ENCODE measurements at places on chromosomes 3 and 15. TPM values are rescaled to one million over a fixed set of nuclear protein-coding genes. Genes with fewer than 3 reads are reported as not detected.

Gene ADCY5
- not detected for total RNA-seq

Gene HGD
- 0.16 TPM for total RNA-seq

DNA sequence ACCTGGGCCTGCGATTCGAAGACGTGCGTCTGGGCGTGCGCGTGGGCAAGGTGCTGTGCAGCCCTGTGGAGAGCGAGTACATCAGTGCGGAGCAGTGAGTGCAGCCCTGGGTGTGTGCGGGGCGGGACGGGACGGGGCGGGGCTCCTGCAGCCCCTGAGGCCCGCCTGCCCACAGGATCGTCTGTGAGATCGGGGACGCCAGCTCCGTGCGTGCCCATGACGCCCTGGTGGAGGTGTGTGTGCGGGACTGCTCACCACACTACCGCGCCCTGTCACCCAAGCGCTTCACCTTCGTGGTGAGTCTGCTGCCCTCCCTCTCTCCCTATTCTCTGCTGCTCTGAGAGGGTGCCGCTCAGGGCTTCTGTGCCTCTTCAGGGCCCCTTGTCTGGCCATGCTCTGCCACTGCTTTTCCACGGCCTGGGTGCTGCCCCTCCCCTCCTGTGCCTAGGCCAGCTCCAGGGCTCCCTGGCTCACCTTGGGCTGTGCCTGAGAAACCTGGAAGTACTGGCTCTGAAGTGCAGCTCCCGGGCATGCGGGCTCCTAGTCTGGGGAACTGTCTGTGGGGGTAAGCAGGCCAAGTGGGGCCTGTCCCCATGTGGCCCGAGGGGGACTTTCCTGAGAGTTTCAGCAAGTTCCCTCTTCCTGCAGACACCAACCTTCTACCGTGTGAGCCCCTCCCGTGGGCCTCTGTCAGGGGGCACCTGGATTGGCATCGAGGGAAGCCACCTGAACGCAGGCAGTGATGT, 31.8 kb downstream of the PLXNA1 start:
- DNase-seq = no peak

Gene TMCO5A
- not detected for total RNA-seq

GRCh38 chr3:171313702-171314101, 146.5 kb downstream of the TNIK start:
- no peak for DNase-seq

Gene PSTPIP1
- total RNA-seq = 113 TPM

DNA sequence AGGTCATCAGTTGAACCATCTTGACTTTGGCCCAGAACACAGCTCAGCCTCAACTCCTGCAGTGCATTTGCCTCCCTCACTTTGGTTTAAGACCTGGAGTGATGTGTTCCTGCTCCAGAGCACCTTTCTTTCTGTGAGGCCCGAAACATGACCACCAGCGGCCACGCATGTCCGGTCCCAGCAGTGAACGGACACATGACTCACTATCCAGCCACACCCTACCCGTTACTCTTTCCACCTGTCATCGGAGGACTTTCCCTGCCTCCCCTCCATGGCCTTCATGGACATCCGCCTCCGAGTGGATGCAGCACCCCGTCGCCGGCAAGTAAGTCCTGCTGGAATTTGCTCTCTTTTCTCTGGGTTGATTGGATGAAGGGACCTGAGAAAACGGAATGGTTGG, 253.8 kb upstream of the RARB start:
- DNase-seq = no peak

Gene BCL2A1
- 47.9 TPM for total RNA-seq

DNA sequence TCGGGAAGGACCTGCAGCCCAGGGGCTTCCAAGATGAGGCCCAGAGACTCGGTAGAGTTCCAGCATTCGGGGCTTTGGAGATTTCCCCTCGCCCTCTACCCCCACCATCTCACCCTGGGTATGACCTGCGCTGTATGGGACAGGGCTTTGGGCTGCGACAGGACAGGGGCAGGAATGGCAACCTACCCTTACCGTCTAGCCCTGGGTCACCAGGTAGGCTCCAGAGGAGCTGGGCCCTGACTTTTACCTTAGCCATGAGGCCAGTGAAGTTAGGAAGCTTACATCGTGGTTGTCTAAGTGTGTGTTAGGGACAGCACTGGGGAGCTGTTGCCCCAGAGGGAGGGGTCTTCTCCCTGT, 683 bp downstream of the PPM1M start:
- DNase-seq = no peak

DNA sequence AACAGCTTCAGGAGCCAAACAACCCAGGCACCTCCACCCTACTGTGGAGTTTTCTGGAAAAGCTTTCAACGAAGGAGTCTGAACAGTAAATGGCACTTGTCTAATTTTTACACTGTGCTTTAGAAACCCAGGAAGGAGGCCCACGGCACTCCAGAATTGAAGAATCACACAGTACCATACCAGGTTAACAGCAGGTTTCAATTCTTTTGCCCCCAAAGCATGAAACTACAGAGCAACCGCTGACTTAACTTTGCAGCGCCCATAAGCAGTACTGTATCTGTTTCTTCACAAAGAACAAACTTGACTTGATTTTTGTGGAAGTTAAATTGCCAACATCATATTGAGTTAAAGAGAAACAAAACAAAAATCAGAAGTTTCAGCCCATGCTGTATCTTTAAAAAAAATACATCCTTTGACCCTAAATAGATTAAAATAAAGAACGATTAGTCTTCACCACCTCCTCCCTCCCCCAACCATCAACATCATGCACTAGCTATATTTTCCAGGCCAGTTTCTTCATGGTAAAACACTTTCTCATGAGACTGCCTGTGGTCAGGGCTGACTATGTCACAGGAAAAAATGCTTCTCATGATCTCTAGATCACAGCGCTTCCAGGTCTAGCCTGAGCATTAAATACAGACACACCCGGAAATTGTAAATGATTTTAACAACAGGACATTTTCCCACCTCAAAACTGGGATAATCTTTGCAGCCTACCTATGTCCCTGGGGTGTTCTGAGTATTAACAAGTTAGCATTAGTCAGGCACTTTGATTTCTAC, 456.3 kb downstream of the FOXP1 start:
- DNase-seq = peak; percentile 78

Gene GPR149
- total RNA-seq = not detected

DNA sequence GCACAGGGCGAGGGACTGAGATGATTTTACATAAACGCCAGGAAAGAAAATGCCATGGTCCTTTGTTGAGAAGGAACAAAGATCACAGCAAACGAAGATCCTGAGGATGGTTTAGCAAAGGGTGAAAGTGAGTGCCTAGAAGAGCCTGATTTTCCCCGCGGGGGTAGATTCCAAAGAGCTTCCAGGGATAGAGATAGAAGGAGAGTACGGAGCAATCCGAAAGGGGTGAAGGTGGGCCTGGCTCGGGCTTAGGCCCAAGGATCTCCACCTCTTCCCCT, 977 bp downstream of the CDC25A start:
- no peak for DNase-seq

DNA sequence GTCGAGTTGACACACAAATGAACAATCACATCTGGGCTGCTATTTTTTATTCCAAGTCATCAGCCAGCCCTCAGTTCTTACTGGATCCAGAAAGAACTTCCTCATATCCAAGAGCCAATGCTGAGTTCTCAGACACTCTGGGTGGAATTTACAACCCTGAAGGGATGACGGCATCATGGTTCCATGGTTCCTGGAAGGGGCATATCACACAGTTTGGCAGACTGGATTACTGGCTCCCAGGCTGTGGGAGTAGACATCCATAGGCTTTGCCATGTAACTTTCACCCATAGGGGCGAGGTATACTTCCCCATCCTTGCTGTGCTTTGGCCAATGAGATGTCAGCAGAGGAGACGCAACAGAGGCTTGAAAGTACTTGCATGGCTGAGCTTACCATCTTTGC, 26.9 kb upstream of the KBTBD12 start:
- DNase-seq = no peak

Measured in activated CD8-positive, alpha-beta T cell treated with anti-CD3 and anti-CD28 coated beads for 36 hours (primary cell).